Fibroblast of skin of scalp (primary cell): ENCODE measurements at places on chromosomes 12 and 14.

DNA sequence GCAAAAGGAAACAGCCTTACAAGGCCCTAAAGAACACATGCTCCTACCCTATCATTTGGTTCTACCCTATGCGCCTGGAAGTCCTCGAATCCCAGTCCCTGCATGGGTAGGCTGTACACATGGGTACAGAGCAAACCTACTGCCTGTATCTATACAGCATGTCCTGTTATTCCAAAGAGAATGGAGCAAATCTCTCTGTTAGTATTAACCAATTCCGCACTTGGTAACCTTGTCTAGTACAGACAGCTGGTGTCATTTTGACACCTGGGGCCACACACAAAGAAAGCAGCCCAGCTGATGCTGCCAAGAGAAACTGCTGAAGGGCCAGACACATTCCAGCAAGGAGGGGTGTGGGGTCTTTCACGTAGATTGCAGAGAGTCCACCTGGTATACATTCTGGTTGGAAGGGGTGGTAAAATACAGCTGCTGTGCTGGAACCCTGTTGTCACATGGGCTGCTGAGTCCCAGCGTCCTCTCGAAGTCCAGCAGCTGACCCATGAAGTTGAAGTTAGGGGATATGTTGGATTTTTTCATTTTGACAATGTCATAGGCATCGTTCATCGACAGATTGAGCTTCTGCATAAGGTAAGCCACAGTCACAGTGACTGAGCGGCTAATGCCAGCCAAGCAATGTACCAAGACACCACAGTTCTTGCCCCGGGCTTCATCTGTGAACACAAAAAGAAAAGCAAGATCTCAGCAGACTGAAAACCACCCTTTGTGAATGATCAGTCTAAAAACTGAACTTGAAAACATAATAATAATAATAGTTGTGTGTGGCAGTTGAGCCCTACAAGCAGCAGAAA, 3.2 kb downstream of the DUSP6 start:
- no peak for DNase-seq

DNA sequence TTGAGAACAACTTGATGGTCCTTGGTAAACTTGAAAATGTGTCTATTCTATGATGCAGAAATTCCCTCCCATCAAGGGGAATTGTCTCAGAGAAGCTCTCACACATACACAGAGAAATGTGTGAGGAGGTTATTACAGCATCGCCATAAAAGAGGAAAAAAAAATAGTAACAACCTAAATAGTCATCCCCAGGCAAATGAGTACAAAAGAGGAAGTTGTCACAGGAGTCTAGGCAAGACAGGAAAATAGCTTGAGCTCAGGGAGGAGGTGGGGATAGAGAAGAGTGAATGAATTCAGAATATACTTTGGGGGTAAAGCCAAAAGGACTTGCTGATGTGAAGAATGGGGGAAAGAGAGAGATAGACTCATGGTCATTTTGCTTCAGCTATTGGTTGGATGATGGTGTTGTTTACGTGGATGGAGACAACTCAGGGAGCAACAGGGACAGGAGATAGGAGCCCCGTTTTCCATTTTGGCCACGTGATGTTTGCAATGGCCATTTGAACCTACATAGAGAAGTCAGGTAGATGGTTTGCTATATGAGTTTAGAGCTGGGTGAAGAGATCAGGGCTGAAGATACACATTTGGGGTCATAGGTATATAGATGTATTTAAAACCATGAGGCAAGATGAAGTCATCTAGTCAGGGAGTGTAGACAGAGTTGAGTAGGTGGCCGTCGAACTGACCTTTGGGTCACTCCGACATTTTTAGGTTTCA, 20.3 kb downstream of the LRRC74A start:
- no peak for DNase-seq

GRCh38 chr14:24840204-24840893, 206.4 kb upstream of the GZMB start:
- DNase-seq, result peak; percentile 75

DNA sequence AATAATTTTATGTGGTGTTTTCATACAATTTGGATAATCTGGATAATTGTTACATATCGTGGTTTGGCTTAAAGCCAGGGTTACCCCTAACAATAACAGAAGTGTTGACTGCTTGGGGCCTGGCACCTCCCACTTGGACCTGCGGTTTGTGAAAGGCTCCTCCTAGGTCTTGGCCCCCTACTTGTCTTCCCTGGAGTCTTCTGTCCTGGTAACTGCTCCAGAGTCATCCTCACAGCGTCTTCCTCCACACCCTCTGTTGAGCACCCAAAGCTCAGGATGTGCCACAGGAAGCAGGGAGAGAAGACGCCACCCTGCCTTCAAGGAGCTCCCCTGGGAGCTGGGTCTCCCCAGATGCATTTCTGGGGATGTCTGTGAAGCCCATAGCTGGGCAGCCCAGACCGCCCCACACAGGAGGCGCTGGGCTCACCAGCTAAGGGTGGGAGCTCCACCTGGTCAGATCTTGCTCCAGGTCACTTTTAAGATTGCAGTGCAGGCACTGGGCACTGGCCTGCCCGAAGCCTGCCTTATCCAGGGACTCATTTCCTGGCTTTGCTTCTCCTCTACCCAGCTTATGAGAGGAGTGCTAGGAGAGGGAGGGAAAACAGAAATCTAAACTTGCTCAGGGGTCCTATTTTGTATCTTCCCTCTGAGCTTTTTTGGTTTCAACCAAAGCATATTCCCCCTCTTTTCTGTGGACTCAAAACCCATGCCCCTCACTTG, 98.2 kb downstream of the ZFP36L1 start:
- DNase-seq, result peak; percentile 53

DNA sequence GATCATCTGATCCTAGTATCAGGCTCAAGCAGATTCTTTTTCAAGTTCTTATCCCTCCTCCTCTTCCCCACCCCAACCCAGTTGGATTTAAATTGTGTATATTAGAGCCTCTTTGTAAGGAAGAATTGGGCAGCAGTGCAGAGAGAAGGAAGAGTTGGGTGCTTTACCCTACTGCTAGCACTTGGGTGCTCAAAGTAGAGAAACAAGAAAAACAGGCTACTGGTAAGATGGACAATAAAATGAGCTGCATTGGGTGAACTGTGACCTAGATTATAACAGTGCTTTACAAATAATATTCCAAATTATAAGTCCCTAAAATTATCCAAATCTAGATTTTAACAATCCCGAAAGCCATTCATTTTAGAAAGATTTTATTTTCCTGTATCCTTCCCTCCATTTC, 363.4 kb upstream of the GARIN6 start:
- DNase-seq, result no peak

DNA sequence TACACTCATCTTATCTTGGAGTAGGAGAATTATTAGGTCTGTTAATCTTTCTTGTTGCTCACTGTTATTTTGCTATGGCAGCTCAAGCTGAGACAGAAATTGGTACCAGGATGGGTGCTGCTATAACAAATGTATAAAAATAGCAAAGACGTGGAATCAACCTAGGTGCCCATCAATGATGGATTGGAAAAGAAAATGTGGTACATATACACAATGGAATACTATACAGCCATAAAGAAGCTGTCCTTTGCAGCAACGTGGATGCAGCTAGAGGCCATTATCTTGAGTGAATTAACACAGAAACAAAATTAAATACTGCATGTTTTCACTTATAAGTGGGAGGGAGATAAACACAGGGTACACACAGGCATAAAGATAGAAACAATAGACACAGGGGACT, 14.8 kb upstream of the LTA4H start:
- DNase-seq, result no peak

DNA sequence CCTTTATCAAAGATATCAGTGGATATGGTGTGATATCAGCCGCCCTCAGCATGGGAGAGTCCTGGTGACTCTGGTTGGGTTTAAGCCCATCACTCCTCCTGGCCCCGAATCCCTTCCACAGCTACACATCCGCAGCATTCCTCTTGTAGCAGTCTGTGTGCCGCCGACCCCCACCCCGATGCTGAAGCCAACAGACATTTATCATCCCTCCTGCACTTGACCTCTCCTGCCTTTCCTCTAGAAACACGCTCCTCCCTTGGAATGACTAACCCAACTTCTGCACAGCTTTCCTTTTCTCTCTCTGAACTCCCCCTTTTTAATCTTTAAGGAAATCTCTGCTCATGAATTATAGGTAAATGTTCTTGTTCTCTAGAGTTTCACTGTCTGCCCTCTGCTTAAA, 250.9 kb upstream of the FOXN3 start:
- peak; percentile 12 for DNase-seq
